Right forelimb (tissue), 1 donor: ENCODE measurements at places on chromosomes 3 and 15.

GRCh38 chr15:51575775-51576174, 46.8 kb downstream of the DMXL2 start:
- DNase-seq = no peak

- no peak for DNase-seq
Observed at GRCh38 chr3:113194823-113195401, 16.4 kb upstream of the BOC start.

- no peak for DNase-seq
Observed at GRCh38 chr15:39594446-39595337, 13.8 kb downstream of the THBS1 start.

GRCh38 chr3:171646357-171647133, 163.7 kb downstream of the PLD1 start:
- no peak for DNase-seq

- DNase-seq = peak; percentile 82
Observed at GRCh38 chr15:75620841-75621391, 4.6 kb downstream of the SNUPN start.
